Upper lobe of right lung (tissue), 1 donor: ENCODE measurements at places on chromosomes 1 and 21. TPM values are rescaled to one million over a fixed set of nuclear protein-coding genes. Genes with fewer than 3 reads are reported as not detected.
A peak's percentile ranks its signal among the peaks of the same experiment; 100 is the strongest.

The ARHGEF19 gene
- total RNA-seq, result 11.9 TPM

The PTPRF gene
- 199 TPM for total RNA-seq

- no peak overlapping the region for H3K27ac ChIP-seq
- no peak overlapping the region for H3K4me3 ChIP-seq
- no peaks in the 10 kb centered on the region for H3K27me3 ChIP-seq
Measured at GRCh38 chr21:44836666-44837471, 19.0 kb upstream of the SUMO3 start.

The ERMAP gene
- total RNA-seq, result 18.2 TPM

The TFAP2E gene
- 1.9 TPM for total RNA-seq

- no peaks in the 10 kb centered on the region for H3K27me3 ChIP-seq
- no peak for DNase-seq
- H3K27ac ChIP-seq, result no peak overlapping the region
- no peak overlapping the region for H3K4me3 ChIP-seq
- peaks cover 11% of the 10 kb centered on the region for H3K4me1 ChIP-seq
Measured at GRCh38 chr1:42340093-42340492, 5.1 kb upstream of the FOXJ3 start.

GRCh38 chr1:234536741-234537140 is 57.8 kb upstream of the TARBP1 start:
- no peak overlapping the region for H3K4me3 ChIP-seq
- DNase-seq, result no peak
- H3K27me3 ChIP-seq, result no peaks in the 10 kb centered on the region
- H3K36me3 ChIP-seq, result no peaks in the 10 kb centered on the region
- H3K4me1 ChIP-seq, result peaks cover 52% of the 10 kb centered on the region

DNA sequence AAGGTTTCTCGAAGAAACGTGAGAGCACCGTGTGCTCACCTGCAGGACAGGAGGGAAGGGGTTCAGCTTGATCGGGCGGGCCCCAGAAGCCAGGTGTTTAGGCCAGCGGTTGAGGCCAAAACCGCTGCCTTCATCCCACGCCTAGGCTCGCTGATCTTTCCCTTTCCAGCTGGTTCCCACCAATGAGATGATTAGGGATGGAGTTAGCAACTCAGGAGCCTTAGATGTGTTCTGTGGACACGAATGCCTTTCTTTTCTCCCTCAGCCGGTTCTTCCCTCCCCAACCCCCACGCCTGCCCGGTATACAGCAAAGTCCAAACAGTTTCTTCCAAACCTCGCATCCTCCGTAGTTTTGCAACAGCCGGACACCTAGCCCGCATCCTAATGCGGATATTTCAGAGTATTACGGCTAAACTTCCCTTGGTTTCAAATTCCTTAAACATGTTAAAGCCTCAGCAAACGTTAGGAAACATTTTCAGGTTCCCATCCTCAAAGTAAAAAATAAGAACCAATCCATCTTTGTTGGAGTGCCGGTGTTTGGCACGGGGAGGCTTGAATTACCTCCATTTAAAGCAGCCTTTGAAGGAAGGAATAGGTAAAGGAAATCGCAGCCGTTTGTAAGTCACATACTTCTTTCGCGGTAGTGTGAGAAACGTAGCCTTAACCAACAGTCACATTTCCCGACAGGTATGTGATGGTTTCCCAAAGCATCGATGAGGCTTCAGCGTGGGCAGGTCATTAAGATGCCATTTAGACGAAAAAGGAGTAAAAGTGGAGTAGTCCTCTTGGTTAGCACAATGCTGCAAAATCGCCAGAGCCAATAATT is 1.1 kb downstream of the LRRC8C start:
- DNase-seq, result no peak
- peak overlapping the region; percentile 88 for H3K27ac ChIP-seq
- peak overlapping the region; percentile 93 for H3K4me3 ChIP-seq
- peaks cover 9% of the 10 kb centered on the region for H3K4me1 ChIP-seq

DNA sequence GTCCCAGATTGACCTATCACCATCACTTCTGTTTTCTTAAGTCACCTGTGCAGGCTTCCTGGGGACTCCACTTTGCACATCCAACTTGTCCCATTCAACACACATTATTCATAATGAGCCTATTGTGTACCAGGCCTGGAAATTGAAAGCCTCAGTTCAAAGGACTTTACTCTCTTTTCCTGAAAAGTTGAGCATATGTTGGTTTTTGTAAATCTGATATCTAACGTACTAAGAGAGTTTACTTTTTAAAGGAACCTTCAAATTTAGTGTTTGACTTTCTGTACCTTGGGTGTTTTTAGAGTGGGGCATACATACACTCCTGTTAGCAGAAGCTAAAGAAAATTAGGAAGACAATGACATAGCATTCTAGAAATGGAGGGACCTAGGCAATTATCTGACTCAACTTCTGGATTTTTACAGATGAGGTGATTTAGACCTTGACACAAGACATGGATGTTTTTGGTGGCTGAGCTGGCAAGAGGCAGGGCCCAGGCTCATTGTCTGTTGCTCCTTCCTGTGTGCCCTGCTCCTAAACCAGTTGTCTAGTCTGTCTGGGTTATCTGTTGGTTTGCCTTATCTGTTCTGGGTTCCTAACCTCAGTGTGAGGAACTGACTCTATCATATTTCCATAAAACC is 336.5 kb downstream of the RPS6KC1 start:
- H3K27me3 ChIP-seq, result no peaks in the 10 kb centered on the region
- H3K36me3 ChIP-seq, result no peaks in the 10 kb centered on the region

The ESRRG gene
- 0.29 TPM for total RNA-seq

The RSPH1 gene
- total RNA-seq, result 0.84 TPM

DNA sequence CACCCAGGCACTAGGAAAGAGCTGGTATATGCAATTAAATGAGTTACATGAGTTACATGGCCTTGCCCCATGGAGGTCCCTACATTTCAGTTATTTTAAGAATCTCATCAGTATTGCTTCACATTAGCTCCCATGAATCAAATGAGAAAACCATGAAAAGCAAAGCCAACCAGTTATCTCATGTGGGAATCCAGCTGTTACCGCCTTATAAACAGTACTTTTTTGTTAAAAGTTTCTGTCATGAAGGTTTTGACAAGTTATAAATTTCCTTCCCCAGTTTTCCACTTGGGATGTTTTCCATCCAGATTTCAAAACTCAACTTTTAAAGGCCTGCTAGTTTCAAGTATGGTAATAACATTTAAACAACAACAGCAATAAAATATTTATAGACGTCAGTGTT is 544.8 kb downstream of the NUF2 start:
- no peaks in the 10 kb centered on the region for H3K36me3 ChIP-seq
- H3K27ac ChIP-seq, result no peak overlapping the region
- no peak for DNase-seq
- H3K4me1 ChIP-seq, result peaks cover 2% of the 10 kb centered on the region
